ENCODE measurements at places on chromosomes 6 and 20.

GRCh38 chr6:70377372-70377771 is 35.9 kb upstream of the FAM135A start:
- no peak for DNase-seq

DNA sequence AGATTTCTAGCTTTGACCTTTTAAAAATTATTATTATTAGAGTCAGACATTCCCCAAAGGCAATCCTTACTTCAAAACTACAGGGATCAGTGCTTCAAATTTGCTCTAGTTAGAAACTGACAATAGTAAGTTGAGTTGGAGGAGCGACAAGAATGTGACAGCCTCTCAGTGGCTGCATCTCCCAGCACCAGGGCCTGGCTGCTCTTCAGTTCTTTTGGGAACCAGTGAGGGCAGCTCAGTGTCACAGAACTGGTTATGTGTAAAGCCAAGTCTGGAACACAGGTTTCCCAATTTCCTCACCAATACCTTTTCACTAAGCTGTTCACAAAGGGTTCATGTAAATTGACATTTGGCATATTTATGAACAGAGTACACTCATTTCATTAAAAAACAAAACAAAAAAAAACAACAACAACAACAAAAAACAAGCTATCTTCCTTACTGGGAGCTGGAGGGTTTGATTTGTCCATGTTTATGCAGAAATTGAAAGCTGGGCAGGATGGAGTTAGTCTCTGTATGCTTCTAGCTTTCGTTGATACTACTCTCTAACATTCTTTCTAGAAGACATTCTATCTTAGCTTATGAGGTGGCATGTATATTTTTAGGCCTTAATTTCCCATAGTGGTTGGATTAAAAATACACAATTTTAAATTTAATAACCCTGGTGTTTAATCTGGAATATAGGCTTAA is 95.0 kb downstream of the SAMD5 start:
- DNase-seq = no peak

- no peak for DNase-seq
Measured at GRCh38 chr6:161654209-161654608, 380.3 kb upstream of the AGPAT4 start.

DNA sequence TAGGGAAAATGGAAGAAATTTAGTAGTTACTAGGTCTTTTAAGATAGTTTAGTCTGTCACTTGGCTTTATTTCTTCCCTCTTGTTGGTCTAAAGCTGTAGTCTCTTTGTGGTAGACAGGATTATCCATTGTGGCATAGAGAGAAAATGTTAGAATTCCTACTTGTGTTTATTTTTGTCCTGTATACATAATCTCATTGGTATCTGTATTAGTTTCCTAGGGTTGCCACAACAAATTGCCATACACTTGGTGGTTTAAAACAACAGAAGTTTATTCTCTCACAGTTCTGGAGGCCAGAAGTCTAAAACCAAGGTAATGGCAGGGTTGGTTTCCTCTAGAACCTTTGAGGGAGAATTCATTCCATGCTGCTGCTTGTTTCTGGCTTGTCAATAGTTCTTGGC is 119.4 kb downstream of the ZFAND3 start:
- no peak for DNase-seq

- DNase-seq = no peak
Measured at GRCh38 chr20:21109144-21109543, 3.0 kb upstream of the LINC00237 start.

Measured in CD4-positive, alpha-beta T cell treated with Interleukin-15 for 4 hours (primary cell).